ENCODE measurements at places on chromosomes 1 and 21.
A peak's percentile ranks its signal among the peaks of the same experiment; 100 is the strongest.

GRCh38 chr1:189803364-189803763 lies 674.3 kb downstream of the BRINP3 start:
- H3K27ac ChIP-seq, result no peak overlapping the region
- H3K4me3 ChIP-seq, result no peak overlapping the region
- no peaks in the 10 kb centered on the region for H3K27me3 ChIP-seq
- no peaks in the 10 kb centered on the region for H3K36me3 ChIP-seq
- H3K4me1 ChIP-seq, result no peaks in the 10 kb centered on the region

DNA sequence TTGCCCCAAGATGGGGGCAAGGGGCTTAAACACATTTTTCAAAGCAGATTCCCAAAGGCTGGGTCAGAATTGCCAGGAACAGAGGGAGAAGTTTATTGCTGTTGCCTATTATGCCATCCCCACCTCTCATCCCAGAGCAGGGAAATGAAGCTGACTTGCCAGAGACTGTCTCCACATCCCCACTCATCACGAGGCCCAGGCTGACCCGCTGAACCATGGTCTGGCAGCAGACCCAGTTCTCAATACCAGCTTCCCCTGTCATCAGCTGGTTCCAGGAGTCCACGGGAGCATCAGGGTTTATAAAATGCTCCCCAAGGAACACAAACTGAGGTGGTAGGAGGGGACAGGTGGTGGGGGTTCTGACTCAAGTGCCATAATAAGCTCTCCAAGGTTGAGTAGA lies 605.9 kb downstream of the NPHP4 start:
- no peak for DNase-seq
- peaks cover 16% of the 10 kb centered on the region for H3K27me3 ChIP-seq
- no peak overlapping the region for H3K27ac ChIP-seq
- no peaks in the 10 kb centered on the region for H3K4me1 ChIP-seq

GRCh38 chr1:211637066-211637465 lies 38.4 kb downstream of the NEK2 start:
- H3K36me3 ChIP-seq, result no peaks in the 10 kb centered on the region
- H3K4me1 ChIP-seq, result peaks cover 13% of the 10 kb centered on the region
- DNase-seq, result no peak
- no peaks in the 10 kb centered on the region for H3K27me3 ChIP-seq
- no peak overlapping the region for H3K27ac ChIP-seq
- H3K4me3 ChIP-seq, result no peak overlapping the region

- no peak overlapping the region for H3K27ac ChIP-seq
- no peaks in the 10 kb centered on the region for H3K36me3 ChIP-seq
- no peak overlapping the region for H3K4me3 ChIP-seq
- no peaks in the 10 kb centered on the region for H3K27me3 ChIP-seq
These were observed 109.1 kb upstream of the ADAMTS5 start for GRCh38 chr21:27076025-27076424.

- H3K4me1 ChIP-seq, result peaks cover 63% of the 10 kb centered on the region
- no peak for DNase-seq
- no peak overlapping the region for H3K4me3 ChIP-seq
- no peaks in the 10 kb centered on the region for H3K27me3 ChIP-seq
- H3K36me3 ChIP-seq, result no peaks in the 10 kb centered on the region
These were observed 10.1 kb downstream of the TMCC2 start for GRCh38 chr1:205237526-205238484.

- no peak overlapping the region for H3K27ac ChIP-seq
- H3K36me3 ChIP-seq, result no peaks in the 10 kb centered on the region
- H3K27me3 ChIP-seq, result no peaks in the 10 kb centered on the region
- no peak overlapping the region for H3K4me3 ChIP-seq
- no peaks in the 10 kb centered on the region for H3K4me1 ChIP-seq
These were observed 21.2 kb upstream of the FMO4 start for GRCh38 chr1:171292799-171293198.

DNA sequence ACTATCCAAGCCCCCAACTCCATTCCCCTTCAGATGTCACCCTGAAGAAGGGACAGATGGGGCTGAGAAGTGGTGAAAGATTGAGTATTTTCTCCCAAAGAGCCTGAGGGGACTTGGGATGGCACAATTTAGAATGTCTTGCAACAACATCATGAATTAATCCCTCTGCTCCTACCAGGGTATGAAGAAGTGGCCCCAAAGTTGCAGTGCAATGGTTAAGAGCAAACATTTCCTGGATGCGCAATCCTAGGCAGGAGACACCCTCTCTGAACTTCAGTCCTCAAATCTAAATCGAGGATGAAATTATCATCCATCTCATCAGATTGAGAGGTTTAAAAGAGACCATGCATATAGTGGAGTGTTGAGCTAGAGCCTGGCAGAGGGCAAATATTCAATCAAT lies 28.6 kb upstream of the CITED4 start:
- H3K36me3 ChIP-seq, result no peaks in the 10 kb centered on the region
- H3K4me1 ChIP-seq, result no peaks in the 10 kb centered on the region
- DNase-seq, result no peak
- no peak overlapping the region for H3K27ac ChIP-seq
- peaks cover 11% of the 10 kb centered on the region for H3K27me3 ChIP-seq

DNA sequence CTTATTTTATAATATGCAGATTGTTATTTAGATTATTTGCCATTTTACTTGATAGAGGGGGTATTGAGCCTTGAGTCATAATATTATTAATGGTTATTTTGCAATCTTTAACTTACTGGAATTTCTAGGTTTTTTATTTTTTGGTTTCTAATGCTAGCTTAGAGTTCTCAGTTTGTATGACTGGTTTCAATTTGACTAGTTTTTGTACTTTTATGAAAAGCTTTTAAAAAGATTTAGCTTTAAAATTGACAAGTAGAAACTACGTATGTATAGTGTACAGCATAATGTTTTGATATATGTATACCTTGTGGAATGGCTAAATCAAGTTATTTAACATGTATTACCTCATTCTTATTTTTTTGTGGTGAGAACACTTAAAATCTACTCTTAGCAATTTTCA lies 41.5 kb downstream of the CEP350 start:
- no peaks in the 10 kb centered on the region for H3K4me1 ChIP-seq
- H3K27ac ChIP-seq, result no peak overlapping the region
- H3K27me3 ChIP-seq, result no peaks in the 10 kb centered on the region
- H3K36me3 ChIP-seq, result peaks cover 20% of the 10 kb centered on the region
- no peak overlapping the region for H3K4me3 ChIP-seq

- no peaks in the 10 kb centered on the region for H3K36me3 ChIP-seq
- H3K27ac ChIP-seq, result no peak overlapping the region
- H3K4me1 ChIP-seq, result no peaks in the 10 kb centered on the region
- no peak for DNase-seq
- H3K27me3 ChIP-seq, result no peaks in the 10 kb centered on the region
- H3K4me3 ChIP-seq, result no peak overlapping the region
These were observed 251.9 kb upstream of the C1orf105 start for GRCh38 chr1:172168597-172168872.

- peak within 1 kb of the TSS; percentile 37 for H3K4me3 ChIP-seq
- H3K4me1 ChIP-seq, result peaks cover 26% of the 10 kb centered on the region
- no peaks in the 10 kb centered on the region for H3K36me3 ChIP-seq
- peak; percentile 33 for DNase-seq
- peaks cover 88% of the 10 kb centered on the region for H3K27me3 ChIP-seq
These were observed at the start of gene TAL1 for GRCh38 chr1:47232187-47232874. Gene TAL1 (minus strand): TSS chr1:47232225. CDS start chr1:47225888, 6,337 bp downstream.

- no peak overlapping the region for H3K27ac ChIP-seq
- H3K27me3 ChIP-seq, result no peaks in the 10 kb centered on the region
- no peaks in the 10 kb centered on the region for H3K4me1 ChIP-seq
- no peak overlapping the region for H3K4me3 ChIP-seq
These were observed 537.9 kb upstream of the NR5A2 start for GRCh38 chr1:199489594-199489993.

GRCh38 chr1:205568469-205569361 lies 63.1 kb downstream of the ELK4 start:
- H3K4me3 ChIP-seq, result no peak overlapping the region
- no peaks in the 10 kb centered on the region for H3K36me3 ChIP-seq
- no peak for DNase-seq
- H3K27ac ChIP-seq, result no peak overlapping the region
- H3K4me1 ChIP-seq, result peaks cover 6% of the 10 kb centered on the region

DNA sequence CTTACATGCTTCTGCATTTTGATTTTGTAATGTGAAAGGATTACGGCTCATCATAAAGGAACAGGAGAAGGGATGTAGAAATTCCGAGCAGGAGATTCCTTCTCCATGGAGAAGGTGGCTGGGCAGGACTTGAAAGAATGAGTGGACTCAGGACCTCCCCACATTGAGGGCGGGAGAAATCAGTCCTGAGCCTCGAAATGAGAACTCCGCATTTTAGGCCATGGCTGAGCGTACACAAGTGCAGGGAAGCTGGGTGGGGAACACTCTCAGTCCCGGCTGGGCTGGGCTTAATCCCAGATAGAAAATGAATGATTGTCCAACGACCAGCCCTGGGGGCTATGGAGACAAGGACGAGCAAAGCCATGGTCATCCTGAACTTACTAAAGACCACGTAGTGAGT lies 402.3 kb upstream of the POU3F1 start:
- no peaks in the 10 kb centered on the region for H3K36me3 ChIP-seq
- H3K27me3 ChIP-seq, result peaks cover 11% of the 10 kb centered on the region
- H3K4me1 ChIP-seq, result peaks cover 19% of the 10 kb centered on the region
- no peak overlapping the region for H3K27ac ChIP-seq
- DNase-seq, result no peak
- H3K4me3 ChIP-seq, result no peak overlapping the region

DNA sequence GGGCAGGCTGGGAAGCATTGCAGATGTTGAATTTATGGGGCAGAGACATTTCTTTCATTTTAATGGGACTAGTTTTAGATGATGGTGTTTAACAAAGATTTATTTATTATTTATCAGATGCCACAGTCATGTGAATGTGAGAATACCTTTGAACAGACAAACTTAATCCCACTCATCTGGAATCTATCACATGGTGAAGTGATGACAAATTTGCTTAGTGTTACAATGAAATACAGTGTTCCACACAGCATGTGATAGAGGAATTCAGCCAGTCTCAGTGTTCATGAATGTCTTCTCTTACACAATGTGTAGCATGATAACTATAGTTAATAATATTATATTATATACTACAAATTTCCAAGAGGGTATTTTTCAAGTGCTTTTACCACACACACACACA lies 1361.7 kb upstream of the B3GALT2 start:
- no peak for DNase-seq
- no peak overlapping the region for H3K4me3 ChIP-seq
- H3K36me3 ChIP-seq, result no peaks in the 10 kb centered on the region
- no peaks in the 10 kb centered on the region for H3K4me1 ChIP-seq

DNA sequence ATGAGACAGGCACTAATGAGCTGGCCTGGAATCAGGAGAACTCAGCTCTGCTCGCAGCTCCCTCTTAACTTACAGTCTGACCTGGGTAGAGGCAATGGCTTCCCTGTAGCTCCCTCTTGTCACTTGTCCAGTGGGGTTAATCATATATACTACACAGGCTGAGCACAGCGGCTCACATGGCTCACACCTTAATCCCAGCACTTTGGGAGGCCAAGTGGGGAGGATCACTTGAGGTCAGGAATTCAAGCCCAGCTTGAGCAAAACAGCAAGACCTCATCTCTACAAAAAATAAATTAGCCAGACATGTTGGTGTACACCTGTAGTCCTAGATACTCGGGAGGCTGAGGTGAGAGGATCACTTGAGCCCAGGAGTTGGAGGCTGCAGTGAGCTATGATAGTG lies 4.2 kb downstream of the S100A6 start:
- no peak for DNase-seq

- no peaks in the 10 kb centered on the region for H3K27me3 ChIP-seq
- H3K27ac ChIP-seq, result no peak overlapping the region
- H3K36me3 ChIP-seq, result no peaks in the 10 kb centered on the region
- no peak for DNase-seq
These were observed 415.2 kb upstream of the DAB1 start for GRCh38 chr1:57839067-57839466.

DNA sequence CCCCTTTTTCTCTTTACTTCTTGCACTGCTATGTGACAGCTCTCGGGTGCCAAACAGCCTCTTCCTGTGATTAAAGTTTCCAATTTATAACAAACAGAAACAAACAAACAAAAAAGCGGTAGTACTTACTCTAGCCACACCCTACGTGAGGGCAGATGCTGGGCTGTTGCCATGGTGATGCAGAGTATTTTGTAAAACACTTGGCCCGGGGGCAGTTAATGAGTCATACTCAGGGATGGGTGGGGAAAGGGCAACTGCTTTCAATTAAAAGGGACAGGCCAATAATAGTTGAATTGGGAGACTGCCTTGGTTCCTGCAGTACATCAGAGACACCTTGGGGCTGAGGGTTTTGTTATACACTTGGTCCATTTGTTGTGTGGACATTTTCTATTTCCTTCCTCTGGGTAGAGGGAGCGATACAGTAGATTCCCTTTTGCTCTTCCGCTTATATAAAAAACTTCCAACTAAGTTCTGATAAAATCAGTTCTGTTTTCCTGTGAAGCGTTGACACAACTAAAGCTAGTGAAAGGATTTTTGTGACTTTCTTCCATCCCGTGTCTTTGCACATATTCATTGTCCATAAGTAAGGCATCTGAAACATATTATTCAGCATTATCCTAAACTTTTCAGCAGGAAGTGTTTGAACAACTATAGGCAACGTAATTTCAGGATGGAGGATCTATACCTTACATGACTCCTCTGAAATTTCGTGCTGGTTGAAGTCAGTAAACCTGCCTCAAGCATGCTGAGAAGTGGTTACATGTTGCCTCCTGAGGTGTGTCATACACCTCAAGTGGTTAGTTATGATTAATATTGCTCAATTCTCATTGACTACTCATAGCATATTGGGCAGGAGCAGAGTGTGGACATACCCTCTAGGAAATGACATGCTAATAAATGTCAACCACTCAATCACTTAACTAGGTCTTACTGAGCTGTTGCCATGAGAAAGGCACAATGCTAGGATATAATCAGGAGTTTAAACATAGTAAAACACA lies 36.7 kb upstream of the THEM4 start:
- no peaks in the 10 kb centered on the region for H3K27me3 ChIP-seq
- peak overlapping the region; percentile 66 for H3K27ac ChIP-seq
- H3K36me3 ChIP-seq, result no peaks in the 10 kb centered on the region

DNA sequence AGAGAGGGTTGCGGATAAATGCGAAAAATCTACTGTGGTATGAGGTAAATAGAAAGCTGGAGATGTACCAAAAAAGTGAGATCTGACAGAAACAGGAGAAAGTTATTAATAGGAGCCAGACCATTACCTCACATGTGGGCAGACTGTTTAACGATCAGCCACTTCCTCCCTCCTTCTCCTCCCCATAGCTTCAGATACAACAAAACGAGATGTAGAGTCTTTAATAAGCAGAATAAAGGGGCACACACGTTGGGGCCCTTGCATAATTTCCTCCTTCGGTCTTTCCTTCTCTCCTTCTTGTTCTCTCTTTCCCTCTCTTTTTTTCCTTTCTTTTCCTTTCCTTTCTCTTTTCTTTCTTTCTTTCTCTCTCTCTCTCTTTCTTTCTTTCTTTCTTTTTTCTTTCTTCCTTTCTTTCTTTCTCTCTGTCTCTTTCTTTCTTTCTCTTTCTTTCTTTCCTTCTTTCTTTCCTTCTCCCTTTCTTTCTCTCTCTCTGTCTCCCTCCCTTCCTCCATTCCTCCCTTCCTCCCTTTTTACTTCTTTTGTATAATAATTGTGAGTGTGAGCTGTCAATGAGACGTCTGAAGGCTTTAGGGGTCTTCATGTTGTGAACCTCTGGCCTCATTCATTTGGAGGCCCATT lies 242.1 kb downstream of the GRIK1 start:
- H3K36me3 ChIP-seq, result no peaks in the 10 kb centered on the region
- no peaks in the 10 kb centered on the region for H3K4me1 ChIP-seq
- no peak overlapping the region for H3K4me3 ChIP-seq
- peak; percentile 16 for DNase-seq
- H3K27me3 ChIP-seq, result no peaks in the 10 kb centered on the region
- H3K27ac ChIP-seq, result no peak overlapping the region

All from muscle of leg (tissue), 16 donors.